HepG2 (cell line): ENCODE measurements at places on chromosomes 3 and 15.

DNA sequence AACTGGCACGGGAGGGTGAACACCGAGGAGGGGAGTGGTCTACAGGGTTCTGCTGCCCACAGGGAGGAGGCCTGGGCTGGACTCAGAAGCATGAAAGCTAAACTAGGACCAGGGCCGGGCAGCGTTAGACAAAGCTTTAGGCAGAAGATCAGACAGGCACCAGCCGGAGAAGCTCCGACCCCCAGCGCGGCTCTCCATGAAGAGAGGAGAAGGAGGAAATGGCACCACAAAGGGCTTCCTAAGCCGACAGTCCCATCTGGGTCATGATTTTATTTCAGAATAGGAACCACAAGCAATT, 61.2 kb downstream of the RUBCN start:
- no peak for DNase-seq

GRCh38 chr3:102090721-102091045, 241.4 kb downstream of the NFKBIZ start:
- no peak for DNase-seq

DNA sequence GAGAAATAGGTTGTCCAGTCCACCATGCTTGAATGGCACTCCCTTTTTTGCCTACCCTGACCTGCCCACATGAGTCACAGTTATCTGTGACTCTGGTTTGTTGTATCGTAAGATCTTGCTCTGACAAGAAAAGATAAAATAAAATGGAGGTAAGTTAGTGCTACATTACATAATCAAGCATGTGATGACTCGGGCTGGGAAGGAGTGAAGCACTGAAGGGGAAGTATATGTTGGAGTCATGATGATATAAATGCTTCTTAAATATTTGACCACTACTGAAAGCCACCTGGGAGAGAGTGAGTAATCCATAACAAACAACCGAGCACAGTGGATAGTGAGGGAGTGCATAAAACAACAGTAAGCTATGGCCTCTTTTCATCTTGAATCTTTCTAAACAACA, 124.4 kb downstream of the SHOX2 start:
- no peak for DNase-seq

DNA sequence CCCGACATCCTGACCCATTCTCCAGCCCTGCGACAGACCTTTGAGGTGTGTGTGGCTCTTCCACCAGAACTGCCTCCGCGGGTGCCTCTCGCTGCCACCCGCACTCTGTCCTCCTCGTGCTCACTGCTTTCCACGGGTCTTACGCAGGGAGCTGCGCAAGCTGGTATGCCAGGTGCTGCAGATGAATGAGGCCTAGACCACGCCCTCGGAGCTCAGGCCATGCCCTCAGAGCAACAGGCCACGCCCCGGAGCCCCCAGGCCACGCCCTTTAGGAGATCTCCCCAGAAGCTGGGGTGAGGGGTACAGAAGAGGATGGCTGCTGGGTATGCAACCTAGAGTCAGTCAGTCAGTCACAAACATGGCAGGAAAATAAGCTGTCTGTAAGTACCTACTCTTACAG, 300.3 kb downstream of the GABRG3 start:
- no peak for DNase-seq

DNA sequence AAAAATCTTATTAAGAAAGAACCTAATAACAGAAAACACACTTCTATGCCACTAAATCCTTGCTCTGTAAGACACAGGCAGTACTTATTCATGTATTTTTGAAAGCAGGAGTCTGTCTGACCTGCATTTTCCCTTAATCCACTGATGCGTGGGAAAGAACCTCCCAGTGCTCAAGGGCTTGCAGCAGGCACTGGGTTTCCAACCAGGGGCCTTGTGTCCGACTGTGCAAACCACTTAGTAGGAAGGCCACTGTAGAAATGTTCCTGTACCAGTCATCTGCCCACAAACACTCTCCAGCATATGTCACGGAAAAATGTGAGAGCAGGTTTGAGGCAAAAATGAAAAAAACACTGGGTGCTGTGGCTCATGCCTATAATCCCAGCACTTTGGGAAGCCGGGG, 12.4 kb downstream of the CXCR6 start:
- no peak for DNase-seq

- DNase-seq, result no peak
Observed at GRCh38 chr3:126582311-126582710, 23.6 kb upstream of the C3orf22 start.

- no peak for DNase-seq
Observed at GRCh38 chr15:64466408-64467141, 6.2 kb downstream of the ZNF609 start.

- peak; percentile 21 for DNase-seq
Observed at GRCh38 chr15:90665288-90666134, 51.6 kb upstream of the BLM start.

GRCh38 chr3:98617841-98618240, 24.4 kb upstream of the CPOX start:
- no peak for DNase-seq

DNA sequence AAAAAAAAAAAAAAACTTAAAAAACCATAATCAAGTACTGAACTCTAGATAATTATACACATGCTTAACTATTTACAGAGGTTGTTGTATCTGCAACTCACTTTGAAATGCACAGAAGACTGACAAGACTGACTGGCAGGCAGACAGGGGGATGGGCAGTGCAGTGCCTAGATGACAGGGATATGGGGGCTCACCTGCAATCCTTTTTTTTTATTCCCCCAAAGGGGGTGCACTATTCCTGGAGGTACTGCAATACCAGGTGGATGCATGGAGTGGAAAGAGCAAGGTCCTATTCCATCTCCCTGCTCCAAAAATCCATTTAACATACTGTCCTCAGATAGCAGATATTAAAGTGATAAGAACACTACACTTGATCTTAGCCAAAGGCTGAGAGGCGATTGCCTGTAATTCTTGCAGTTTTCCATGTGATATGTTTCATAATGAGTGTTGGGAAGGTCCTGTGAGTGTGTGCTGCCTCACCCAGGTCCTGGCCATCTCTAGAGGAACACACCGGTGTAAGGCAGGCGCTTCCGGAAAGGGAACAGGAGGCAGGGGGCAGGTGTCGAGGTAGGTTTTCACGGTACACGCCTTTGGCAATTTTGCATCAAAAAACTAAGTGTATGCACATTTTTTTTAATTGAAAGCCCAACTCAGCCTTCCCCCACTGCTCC, 22.7 kb downstream of the SEC61A1 start:
- DNase-seq, result no peak

- DNase-seq, result no peak
Observed at GRCh38 chr3:164024786-164025185, 1053.5 kb downstream of the SI start.
